Keratinocyte (primary cell): ENCODE measurements at places on chromosomes 7 and 10.
A peak's percentile ranks its signal among the peaks of the same experiment; 100 is the strongest.

DNA sequence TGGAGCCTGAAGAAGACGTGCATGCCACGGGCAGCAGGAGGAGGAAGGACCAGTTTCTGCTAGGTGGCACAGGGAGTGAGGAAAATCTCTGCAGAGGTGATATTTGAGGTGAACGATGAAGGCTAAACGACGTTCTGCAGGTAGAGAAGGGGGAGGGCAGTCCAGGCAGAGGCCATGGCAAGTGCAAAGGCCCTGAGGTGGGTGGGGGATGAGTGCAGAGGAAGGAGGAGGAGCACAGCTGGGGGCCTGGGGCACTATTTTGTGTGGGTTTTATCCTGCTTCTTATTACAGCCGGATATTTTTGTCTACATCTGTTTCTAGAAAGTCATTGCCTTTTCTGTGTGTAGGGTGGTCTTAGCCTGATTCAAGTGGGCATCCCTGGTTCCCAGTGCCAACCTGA, 57.6 kb downstream of the GOLGA7B start:
- DNase-seq, result no peak

DNA sequence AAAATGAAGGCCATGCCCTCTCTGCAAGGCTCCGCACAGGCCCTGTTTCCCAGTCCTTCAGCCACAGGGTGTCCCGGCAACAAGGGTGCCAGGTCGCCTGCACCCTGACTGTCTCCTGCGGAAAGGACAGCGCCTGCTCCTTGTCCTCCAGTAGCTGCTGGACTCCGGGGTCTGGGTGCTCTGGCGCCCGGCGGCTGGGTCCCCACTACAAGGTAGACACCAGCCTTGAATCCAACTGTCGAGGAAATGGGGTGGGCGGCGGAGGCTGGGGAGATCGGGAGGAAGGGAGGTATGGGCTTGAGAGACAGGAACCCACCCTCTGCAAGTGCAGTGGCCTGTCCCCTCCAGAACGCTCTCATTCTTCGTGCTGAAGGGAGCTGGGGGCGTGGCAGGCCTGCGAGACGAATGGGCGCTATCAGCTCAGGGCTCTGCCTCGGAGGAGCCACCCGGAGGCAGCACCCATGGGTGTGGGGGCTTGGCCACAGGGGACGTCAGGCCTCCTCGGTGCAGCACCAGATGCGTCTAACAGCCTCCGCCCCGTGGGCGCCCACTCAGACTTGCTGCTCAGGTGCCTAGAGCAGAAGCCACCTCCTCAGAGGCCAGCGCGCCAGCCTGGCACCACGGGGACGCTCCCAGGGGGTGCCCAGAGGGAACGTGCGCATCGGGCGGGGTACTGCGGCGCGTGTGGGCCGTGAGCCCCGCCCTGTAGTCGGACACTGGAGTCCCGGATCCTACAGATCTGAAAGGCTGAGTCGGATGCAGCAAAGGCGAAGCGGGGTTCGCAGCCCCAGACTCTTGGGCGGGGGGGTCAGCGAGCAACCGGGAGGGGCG, 15.6 kb downstream of the ADAM8 start:
- DNase-seq, result no peak

DNA sequence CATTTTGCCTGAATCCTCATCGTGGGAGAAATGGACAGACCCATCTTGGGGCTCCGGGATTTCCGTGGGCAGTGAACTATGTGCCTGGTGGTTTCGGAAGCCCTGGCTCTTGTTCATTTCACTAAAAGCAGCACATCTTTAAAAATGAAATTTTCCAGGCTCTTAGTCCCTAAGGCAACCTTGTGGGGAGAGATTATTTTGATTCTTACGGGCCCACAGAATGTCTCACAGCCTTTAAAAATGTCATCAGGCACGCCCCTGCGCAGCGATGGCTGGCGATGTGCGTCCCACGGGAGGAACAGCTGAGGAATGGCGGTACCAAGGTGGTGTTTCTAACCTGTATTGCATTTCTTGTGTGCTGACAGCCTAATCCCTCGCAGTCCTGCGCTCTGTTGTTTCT, 189.7 kb downstream of the CCDC3 start:
- no peak for DNase-seq

GRCh38 chr7:47091141-47091540, 490.8 kb downstream of the TNS3 start:
- DNase-seq, result no peak

GRCh38 chr7:26865094-26865388, 651 bp upstream of the SKAP2 start:
- no peak for DNase-seq

- DNase-seq, result no peak
Observed at GRCh38 chr7:105022458-105022857, 8.5 kb downstream of the KMT2E start.

- peak; percentile 72 for DNase-seq
Observed at GRCh38 chr7:3955751-3956696, 655.0 kb downstream of the SDK1 start.

DNA sequence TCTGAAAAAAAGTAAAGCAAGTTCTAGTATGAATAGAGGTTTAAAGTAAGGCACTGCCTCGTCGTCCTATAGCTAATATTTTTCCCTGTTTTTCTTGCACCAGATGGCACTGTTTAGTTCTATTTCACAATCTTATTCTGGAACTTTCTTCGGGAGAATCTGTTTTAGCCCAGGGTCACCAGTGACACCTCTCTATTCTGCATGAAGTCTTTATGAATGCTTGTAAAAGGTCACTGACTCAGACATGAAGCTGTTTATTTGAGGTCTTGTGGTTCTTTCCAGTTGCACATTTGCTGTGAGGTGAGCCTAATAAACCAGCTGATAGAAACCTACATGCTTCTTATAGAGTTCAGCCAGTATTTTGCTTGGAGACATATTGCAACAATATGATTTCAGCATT, 444.3 kb downstream of the AUTS2 start:
- DNase-seq, result no peak

DNA sequence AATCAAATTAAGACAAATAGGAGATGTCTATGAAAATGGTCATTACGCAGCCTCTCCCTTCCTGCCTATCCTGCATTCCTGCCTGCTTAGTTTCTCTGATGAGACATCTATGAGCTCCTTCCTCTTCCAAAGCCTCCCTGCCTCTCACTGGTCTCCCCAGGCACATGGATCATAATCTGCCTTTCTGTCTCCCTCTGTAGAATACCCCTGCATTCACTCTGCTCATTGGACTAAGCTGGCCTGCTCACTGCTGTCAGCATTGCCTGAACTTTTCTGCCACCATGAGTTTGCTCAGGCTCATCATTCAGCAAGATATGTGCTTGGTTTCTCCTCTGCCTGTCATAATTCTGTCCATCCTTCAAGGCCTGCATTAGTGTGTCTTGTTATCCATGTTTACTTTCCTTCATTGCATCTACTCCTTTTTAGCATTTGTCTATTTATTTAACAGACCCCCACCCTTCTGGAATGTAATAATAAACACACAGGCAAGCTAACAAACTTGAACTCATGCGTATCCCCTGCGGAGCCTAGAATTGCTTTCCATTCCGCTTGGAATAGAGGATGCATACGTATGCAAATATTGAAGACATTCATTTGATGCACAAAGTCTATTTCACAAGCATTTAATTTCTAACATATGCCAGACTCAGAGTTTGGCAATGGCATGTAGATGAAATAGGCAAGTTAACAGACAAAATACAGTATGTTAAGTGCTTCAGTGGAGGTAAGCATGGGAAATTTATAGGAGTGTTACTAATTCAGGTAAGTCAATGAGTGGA, 88.3 kb downstream of the PTPRZ1 start:
- peak; percentile 83 for DNase-seq

DNA sequence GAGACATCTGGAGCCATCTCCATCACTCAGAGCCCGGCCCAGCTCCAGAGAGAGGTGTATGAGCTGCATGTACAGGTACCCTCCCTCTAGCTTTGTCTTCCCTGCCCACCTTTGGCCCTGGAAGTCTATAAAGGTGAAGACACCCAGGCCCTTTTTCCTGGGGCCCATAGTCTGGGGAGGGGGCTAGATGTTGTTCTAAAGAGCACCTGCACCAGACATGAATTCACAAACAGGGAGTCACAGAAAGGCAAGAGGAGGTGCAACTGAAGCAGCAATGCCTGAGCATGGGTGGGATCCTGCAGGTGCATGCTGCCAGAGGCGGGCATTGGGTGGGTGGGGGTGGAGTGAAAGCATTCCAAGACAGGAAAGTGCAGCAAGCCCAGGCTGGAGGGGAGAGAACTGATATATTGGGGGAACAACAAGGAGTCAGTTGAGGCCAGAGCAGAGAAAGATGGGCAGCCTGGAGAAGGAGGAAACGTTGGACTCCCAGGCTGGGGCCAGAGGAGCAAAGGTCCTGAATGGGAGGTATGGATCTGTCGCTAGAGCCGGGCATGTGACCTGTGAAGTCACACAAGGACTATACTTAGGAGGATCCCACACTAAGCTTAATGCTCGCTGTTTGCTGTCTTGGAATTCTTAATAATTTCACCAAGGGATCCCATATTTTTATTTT, 11.7 kb downstream of the CDHR1 start:
- no peak for DNase-seq

DNA sequence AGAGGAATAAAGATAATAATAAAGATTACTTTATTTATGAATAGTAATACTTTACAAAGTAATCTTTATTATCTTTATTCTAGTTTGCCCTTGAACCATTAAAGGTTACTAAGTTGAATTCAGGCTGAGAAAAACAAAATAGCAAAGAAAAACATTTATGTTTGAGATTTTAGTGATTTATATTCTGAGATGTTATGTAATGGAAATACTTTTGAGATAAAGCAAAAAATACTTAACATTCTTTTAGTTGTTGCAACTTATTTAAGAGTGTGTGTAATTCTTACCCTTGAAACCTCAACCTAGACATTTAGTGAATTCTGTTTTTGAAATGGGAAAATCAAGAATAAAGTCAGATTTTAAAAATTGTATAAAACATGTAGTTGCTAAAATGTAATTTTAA, 40.0 kb downstream of the MINPP1 start:
- DNase-seq, result no peak

GRCh38 chr7:129657363-129657762, 45.8 kb downstream of the NRF1 start:
- DNase-seq, result peak; percentile 61

DNA sequence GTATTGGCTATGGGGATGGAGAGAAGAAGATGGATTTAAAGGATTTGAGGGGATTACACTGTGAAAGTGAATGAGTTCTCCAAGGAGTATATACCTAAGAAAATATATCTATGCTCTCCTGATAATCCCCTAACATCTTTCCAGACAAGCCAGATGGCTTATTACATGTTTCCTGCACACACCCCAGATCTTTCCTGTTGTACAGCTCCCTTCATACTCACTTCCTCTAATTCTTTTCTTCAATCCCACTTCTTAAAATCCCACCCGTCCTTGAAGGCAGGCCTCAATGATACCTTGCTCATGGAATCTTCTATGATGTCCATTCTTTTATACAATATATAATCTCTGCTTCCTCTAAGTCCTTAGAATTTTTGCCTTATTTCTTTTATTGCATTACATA, 317.2 kb upstream of the DGKB start:
- no peak for DNase-seq

GRCh38 chr10:131933016-131933695, 32.3 kb downstream of the PPP2R2D start:
- DNase-seq, result no peak

GRCh38 chr7:126804604-126805003, 448.1 kb downstream of the GRM8 start:
- DNase-seq, result no peak

GRCh38 chr10:84452003-84452402, 123.6 kb downstream of the CCSER2 start:
- no peak for DNase-seq

- DNase-seq, result no peak
Observed at GRCh38 chr7:157129200-157129599, 9.5 kb upstream of the UBE3C start.

- DNase-seq, result no peak
Observed at GRCh38 chr7:45978731-45979211, 57.7 kb upstream of the IGFBP3 start.

DNA sequence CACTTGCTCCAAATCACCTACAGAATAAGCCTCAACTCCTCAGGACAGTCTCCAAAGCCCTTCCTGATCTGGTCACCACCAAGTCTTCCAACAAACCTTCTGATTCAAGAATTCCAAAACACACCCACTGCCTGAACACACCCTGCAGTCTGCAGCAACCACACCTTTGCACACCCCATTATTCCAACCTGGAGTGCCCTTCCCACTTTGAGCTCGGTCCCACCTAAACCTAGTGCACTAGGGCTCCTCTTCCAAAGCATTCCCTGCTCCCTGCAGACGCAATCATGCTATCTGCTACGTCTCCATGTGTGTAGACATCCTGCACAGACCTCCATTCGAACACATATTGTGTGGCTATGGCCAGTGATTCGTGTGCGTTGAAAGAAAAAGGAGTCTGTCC, 289.3 kb downstream of the GRID1 start:
- DNase-seq, result no peak

- DNase-seq, result no peak
Observed at GRCh38 chr10:20271490-20271889, 455.3 kb downstream of the PLXDC2 start.

- no peak for DNase-seq
Observed at GRCh38 chr7:104643587-104644217, 315.3 kb downstream of the LHFPL3 start.

GRCh38 chr10:33434933-33435332, 100.5 kb upstream of the NRP1 start:
- DNase-seq, result no peak

DNA sequence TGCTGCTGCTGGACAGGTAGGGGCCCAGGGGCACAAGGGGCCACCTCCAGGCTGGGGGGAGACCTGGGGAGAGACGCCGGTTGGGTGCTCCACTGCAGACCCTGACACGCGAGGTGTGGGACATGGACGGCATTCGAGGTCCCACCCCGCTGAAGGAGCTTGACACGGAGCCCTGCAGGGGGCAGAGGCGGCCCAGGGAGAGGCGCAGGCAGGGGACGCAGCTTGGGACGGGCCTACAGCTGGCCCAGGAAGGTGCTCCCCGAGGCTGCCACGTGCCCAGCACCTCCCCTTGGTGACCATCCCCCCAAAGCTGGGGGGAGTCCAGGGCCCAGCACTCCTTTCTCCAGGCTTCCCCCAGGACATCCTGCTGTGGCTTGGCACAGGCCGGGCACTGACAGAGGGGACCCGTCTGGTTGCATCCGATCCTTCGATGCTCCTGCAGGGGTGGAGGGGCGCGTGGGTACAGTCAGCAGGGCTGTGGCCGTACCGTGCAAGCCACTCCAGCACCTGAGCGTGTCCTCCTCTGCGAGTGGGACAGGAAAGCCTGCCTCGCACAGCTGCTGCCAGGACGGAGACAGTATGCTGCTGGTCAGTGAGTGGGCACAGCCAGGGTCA, 174.4 kb downstream of the ELFN1 start:
- DNase-seq, result no peak

- DNase-seq, result no peak
Observed at GRCh38 chr10:85916994-85917573, 449.5 kb downstream of the GRID1 start.

- DNase-seq, result no peak
Observed at GRCh38 chr10:63365976-63366765, 99.6 kb downstream of the JMJD1C start.

- DNase-seq, result no peak
Observed at GRCh38 chr7:17298840-17299482, 509 bp downstream of the AHR start.

GRCh38 chr10:130023454-130024230, 59.6 kb upstream of the EBF3 start:
- DNase-seq, result peak; percentile 45

- DNase-seq, result no peak
Observed at GRCh38 chr7:33666531-33666930, 238.8 kb upstream of the BMPER start.

- DNase-seq, result no peak
Observed at GRCh38 chr10:133324857-133325260, 11.8 kb downstream of the CALY start.

- no peak for DNase-seq
Observed at GRCh38 chr10:78769526-78769925, 299.2 kb upstream of the ZMIZ1 start.
